ENCODE measurements at places on chromosomes 5 and 9.
A peak's percentile ranks its signal among the peaks of the same experiment; 100 is the strongest.

DNA sequence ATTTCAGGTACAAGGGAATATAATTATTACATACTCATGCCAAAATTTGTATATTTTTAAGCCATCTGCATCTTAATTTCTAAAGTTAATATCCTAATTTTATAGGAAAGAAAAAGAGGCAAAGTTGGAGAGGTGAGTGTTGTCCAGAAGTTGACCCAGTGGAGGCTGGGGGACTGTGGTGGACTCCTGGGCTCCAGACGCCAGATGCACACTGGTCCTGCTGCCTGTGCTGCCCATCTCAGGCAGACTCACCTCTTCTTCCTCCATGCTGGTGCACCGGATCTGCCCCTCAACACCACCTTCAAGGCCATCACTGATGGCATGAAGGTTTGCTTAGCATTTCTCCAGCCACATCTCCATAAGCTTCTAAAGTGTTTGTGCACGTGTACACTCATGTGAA lies 220.8 kb upstream of the NFIL3 start:
- no peak for DNase-seq
- H3K4me3 ChIP-seq: no peak overlapping the region

GRCh38 chr5:167472566-167473108 lies 818.8 kb upstream of the WWC1 start:
- H3K4me1 ChIP-seq: no peaks in the 10 kb centered on the region
- no peak for DNase-seq
- no peak overlapping the region for H3K4me3 ChIP-seq
- no peak overlapping the region for H3K27ac ChIP-seq

DNA sequence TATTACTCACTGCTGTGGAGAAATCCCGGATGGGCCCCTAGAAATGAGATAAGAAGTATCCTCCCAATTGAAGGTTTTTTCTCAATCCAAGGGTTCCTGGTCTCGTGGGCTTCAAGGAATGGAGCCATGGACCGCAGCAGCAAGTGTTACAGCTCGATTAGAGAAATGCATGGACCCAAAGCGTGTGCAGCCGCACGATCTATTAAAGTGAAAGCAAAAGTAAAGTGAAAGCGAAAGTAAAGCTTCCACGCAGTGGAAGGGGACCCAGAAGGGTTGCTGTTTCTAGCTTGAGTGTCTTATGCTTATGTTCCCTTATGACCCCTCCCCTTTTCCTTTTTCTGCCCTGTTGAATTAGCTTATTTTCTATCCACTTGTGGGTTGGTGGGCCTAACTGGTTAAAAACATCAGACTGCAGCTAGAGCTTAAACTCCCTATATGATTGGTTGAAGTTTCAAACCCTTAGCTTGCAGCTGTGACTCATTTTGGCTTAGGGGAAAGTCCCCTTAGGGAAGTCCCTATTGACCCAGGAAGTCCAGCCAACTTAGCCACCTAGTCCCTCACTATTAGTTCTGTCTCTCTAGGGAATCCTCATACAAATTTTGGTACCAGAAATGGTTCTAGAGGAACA lies 1111.8 kb downstream of the TAF11L14 start:
- H3K36me3 ChIP-seq: peaks cover 4% of the 10 kb centered on the region
- peak overlapping the region; percentile 95 for H3K27ac ChIP-seq
- peaks cover 62% of the 10 kb centered on the region for H3K4me1 ChIP-seq
- H3K27me3 ChIP-seq: no peaks in the 10 kb centered on the region
- H3K4me3 ChIP-seq: peak overlapping the region; percentile 97

DNA sequence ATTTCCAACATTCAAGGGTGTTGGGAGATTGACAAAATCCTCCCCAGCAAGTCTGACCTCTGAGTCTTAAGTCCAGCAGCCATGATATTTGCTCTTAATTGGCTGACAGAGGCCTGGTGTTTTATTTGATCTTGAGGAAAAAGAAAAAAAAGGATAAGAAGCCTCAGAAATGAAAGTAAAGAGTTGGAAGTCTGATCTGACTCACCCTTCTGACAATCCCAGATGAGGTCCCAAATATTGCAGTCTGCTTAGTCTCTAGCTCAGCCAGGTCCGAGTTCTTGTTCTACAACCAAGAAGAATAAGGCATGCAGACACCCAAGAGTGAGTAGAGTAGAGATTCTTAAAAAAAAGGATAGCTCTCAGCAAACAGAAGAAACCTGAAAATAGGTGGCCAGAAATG lies 632.5 kb upstream of the ST8SIA4 start:
- no peaks in the 10 kb centered on the region for H3K36me3 ChIP-seq
- H3K27ac ChIP-seq: no peak overlapping the region
- no peaks in the 10 kb centered on the region for H3K27me3 ChIP-seq

GRCh38 chr9:94904806-94905205 lies 178.3 kb downstream of the AOPEP start:
- no peak for DNase-seq
- peaks cover 4% of the 10 kb centered on the region for H3K36me3 ChIP-seq
- no peaks in the 10 kb centered on the region for H3K27me3 ChIP-seq

- H3K36me3 ChIP-seq: peaks cover 21% of the 10 kb centered on the region
- H3K4me1 ChIP-seq: peaks cover 68% of the 10 kb centered on the region
- no peak overlapping the region for H3K4me3 ChIP-seq
- no peak for DNase-seq
Measured at GRCh38 chr9:75117564-75117963, 29.2 kb downstream of the OSTF1 start.

GRCh38 chr5:8949908-8950307 lies 596.0 kb downstream of the SEMA5A start:
- H3K27ac ChIP-seq: no peak overlapping the region
- no peaks in the 10 kb centered on the region for H3K27me3 ChIP-seq
- H3K4me1 ChIP-seq: no peaks in the 10 kb centered on the region
- H3K4me3 ChIP-seq: no peak overlapping the region
- H3K36me3 ChIP-seq: no peaks in the 10 kb centered on the region

- H3K27ac ChIP-seq: no peak overlapping the region
- H3K4me1 ChIP-seq: no peaks in the 10 kb centered on the region
- no peaks in the 10 kb centered on the region for H3K36me3 ChIP-seq
- no peak for DNase-seq
Measured at GRCh38 chr9:106228861-106229260, 534.5 kb downstream of the TMEM38B start.

DNA sequence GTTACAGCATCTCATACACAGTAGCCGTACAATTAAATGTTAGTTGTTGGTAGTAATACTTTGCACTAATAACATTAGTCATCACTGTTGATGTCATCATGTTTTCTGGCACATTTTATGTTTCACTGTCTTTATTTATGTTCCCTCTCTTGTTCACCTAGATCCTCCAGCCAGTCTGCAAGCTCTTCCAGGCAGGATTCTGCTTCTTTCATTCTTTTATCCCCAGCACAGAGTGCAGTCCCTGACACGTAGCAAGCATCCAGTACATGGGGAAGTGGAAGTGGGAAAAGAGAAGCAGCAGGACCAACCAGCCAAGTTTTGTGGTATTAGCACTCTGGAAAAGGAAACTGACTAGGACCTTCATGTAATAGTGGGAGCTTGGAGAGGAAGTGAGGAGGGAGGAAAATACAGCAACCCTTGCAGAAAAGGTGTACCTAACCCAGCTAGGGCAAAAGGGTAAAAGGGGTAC lies 89.7 kb upstream of the SLC44A1 start:
- no peak overlapping the region for H3K27ac ChIP-seq
- H3K36me3 ChIP-seq: no peaks in the 10 kb centered on the region
- H3K4me1 ChIP-seq: peaks cover 9% of the 10 kb centered on the region
- H3K27me3 ChIP-seq: no peaks in the 10 kb centered on the region
- H3K4me3 ChIP-seq: no peak overlapping the region

- H3K27ac ChIP-seq: no peak overlapping the region
- H3K4me3 ChIP-seq: no peak overlapping the region
- DNase-seq: no peak
- H3K4me1 ChIP-seq: no peaks in the 10 kb centered on the region
- no peaks in the 10 kb centered on the region for H3K36me3 ChIP-seq
Measured at GRCh38 chr5:9657819-9658218, 27.7 kb upstream of the TAS2R1 start.

GRCh38 chr9:137070906-137071275 lies 534 bp upstream of the SAPCD2 start:
- peak overlapping the region; percentile 70 for H3K27ac ChIP-seq
- no peak for DNase-seq
- H3K4me1 ChIP-seq: peaks cover 23% of the 10 kb centered on the region
- H3K4me3 ChIP-seq: peak overlapping the region; percentile 87
- peaks cover 4% of the 10 kb centered on the region for H3K27me3 ChIP-seq

- H3K27me3 ChIP-seq: no peaks in the 10 kb centered on the region
- no peak for DNase-seq
- no peak overlapping the region for H3K27ac ChIP-seq
- no peaks in the 10 kb centered on the region for H3K4me1 ChIP-seq
- H3K36me3 ChIP-seq: no peaks in the 10 kb centered on the region
Measured at GRCh38 chr5:17326600-17327037, 109.2 kb downstream of the BASP1 start.

- no peak overlapping the region for H3K27ac ChIP-seq
- no peak for DNase-seq
- H3K4me3 ChIP-seq: no peak overlapping the region
- no peaks in the 10 kb centered on the region for H3K4me1 ChIP-seq
- H3K36me3 ChIP-seq: no peaks in the 10 kb centered on the region
Measured at GRCh38 chr9:4475301-4475700, 15.0 kb upstream of the SLC1A1 start.

DNA sequence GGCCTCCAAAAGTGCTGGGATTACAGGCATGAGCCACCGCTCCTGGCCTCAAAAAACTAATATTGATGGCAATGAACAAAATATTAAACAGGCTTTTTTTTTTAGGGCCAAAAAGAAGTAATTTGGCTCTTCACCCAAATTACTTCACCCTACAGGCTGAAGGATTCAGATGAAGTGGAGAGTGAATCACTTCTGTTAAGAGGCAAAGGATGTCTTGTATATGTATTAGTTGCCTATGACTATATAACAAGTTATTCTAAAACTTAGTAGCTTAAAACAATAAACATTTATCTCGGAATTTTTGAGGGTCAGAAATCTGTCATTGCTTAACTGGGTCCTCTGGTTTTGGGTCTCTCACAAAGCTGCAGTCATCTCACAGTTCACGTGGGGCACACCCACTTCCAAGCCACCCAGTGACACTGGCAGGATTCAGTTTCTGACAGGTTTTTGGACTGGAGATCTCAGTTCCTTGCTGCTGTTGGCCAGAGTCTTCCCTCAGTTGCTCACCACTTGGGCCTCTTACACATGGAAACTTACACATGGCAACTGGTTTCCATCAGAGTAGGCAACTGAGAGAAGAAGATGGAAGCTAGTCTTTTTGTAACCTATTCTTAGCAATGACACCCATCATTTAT lies 66.7 kb downstream of the IQGAP2 start:
- peaks cover 22% of the 10 kb centered on the region for H3K36me3 ChIP-seq
- no peak overlapping the region for H3K4me3 ChIP-seq
- H3K27ac ChIP-seq: peak overlapping the region; percentile 66
- no peak for DNase-seq

- peaks cover 9% of the 10 kb centered on the region for H3K27me3 ChIP-seq
- no peak overlapping the region for H3K27ac ChIP-seq
- peaks cover 2% of the 10 kb centered on the region for H3K4me1 ChIP-seq
- no peaks in the 10 kb centered on the region for H3K36me3 ChIP-seq
- DNase-seq: no peak
Measured at GRCh38 chr9:129731477-129732085, 21.3 kb downstream of the PTGES start.

- peaks cover 24% of the 10 kb centered on the region for H3K4me1 ChIP-seq
- DNase-seq: no peak
- peaks cover 22% of the 10 kb centered on the region for H3K36me3 ChIP-seq
- no peaks in the 10 kb centered on the region for H3K27me3 ChIP-seq
Measured at GRCh38 chr9:94767331-94768072, 41.0 kb downstream of the AOPEP start.

GRCh38 chr5:145887976-145888574 lies 15.3 kb upstream of the GRXCR2 start:
- no peak overlapping the region for H3K27ac ChIP-seq
- DNase-seq: no peak
- no peaks in the 10 kb centered on the region for H3K4me1 ChIP-seq
- H3K4me3 ChIP-seq: no peak overlapping the region
- H3K36me3 ChIP-seq: no peaks in the 10 kb centered on the region

DNA sequence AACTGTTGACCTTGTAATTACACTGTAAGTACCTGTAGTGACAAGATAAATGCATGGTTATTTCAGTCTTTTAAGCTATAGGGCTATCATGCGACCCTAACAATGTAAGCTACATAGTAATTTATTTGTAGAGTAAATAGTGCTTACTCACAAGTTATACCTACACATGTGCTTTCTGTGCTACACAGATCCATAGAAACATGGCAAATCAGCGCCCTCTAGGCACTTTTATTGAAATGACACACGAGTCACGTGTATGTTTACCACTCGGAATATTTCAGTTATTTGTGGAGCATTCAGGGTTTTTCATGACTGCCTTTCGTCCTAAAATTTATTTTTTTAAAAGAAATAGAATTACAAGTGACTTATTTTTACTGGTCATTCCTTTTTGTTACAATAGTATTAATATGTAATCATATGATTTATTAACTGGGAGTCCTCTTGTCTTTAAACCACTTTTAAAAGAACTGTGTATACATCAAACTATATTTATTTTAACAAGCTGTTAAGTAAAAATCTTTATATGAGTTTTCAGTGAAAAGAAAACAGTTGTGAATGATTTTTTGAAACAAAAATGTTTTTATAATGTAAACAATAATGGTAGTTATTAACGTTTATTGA lies 1242.3 kb upstream of the WWC1 start:
- no peaks in the 10 kb centered on the region for H3K36me3 ChIP-seq
- DNase-seq: no peak
- no peak overlapping the region for H3K4me3 ChIP-seq
- H3K27ac ChIP-seq: no peak overlapping the region
- H3K4me1 ChIP-seq: no peaks in the 10 kb centered on the region

DNA sequence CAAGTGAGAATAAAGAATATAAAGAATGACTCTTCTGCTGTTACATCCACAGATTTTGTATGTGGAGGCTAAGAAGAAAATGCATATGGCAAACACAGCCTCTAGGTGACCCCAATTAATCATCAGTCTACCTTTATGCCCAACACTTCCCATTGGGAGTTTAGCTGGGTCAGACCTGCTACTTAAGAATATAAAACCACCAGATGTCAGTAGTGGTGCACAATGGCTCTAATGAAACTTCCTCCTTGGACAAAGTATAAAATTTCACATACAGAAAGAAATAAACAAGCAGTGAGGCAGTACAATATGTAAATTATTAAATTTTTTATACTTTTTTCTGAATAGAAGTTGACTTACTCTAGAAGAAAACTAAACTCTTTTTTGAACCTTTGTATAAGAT lies 539.9 kb downstream of the BRINP1 start:
- no peak for DNase-seq
- no peaks in the 10 kb centered on the region for H3K27me3 ChIP-seq
- H3K27ac ChIP-seq: no peak overlapping the region

DNA sequence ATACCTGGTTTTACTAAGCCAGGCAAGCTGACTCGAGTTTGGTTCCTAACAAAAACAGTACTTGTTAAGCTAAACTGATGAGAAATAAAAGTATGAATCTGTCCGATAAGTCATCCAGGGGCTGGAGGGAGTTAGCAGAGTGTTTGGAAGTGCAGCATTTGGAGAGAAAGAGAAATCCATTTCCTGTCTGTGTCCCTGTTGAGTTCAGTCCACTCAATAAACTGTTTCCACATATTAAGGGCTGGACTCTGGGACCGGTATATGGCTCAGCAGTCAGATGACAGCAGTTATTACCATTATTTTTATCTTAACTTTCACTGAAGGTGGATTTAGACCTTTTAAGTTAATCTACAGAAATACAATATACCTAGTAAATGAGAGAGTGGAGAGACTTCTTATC lies 130.6 kb upstream of the ADRA1B start:
- H3K4me1 ChIP-seq: no peaks in the 10 kb centered on the region
- no peaks in the 10 kb centered on the region for H3K36me3 ChIP-seq
- H3K4me3 ChIP-seq: no peak overlapping the region
- DNase-seq: no peak
- no peak overlapping the region for H3K27ac ChIP-seq

GRCh38 chr9:71269859-71270258 lies 148.4 kb upstream of the TRPM3 start:
- H3K27me3 ChIP-seq: peaks cover 9% of the 10 kb centered on the region
- H3K4me1 ChIP-seq: no peaks in the 10 kb centered on the region
- DNase-seq: no peak
- no peak overlapping the region for H3K27ac ChIP-seq
- no peak overlapping the region for H3K4me3 ChIP-seq

Measured in naive thymus-derived CD8-positive, alpha-beta T cell (primary cell).